CD4-positive, alpha-beta T cell treated with Interleukin-21 for 1 hour (primary cell): ENCODE measurements at places on chromosomes 5 and 9.

DNA sequence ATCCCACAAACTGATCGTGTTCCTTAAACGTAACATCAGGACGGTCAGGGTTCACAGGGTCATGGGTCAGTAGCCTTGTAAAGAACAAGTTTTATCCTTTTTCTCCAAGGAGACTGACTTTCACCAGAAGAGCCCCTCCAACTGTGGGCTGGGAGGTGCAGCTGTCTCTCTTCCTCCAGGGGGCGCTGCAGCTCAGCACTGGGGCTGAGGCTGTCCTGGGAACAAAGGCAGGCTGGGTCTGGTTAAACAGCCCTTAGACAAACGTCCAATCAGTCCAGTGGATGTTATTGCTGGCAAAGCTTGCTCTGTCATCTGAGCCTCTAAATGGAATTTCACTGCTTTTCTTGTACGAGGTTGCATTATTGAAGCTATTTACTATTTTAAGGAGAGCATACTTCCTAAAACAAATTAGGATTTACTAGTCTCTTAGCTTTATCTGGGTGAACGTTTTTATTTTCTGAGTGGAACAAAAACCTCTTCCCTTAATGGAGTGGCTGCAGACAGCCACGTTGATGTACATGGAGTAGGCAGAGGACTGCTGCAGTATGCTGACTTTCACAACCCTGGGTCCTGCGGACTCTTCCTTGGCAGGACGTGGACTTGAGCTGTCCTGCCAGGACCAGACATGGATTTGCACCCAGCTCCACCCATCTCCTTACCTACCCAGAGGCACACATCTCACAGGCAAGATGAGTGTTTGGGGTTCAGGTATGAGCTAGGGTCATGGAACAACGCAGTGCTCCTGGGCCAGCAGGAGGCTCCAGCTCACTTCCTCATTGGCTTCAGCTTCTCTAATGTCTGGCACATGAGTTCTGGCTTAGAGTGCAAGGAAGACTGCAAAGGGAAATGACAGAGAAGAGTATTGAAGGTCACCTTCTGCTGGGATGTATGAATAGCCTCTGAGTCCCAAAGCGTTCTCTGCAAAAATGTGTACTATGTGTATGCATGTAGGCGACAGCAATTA, 7.8 kb downstream of the EXOSC2 start:
- peak; percentile 71 for DNase-seq

GRCh38 chr9:71984831-71985281, 73.4 kb downstream of the C9orf85 start:
- no peak for DNase-seq

DNA sequence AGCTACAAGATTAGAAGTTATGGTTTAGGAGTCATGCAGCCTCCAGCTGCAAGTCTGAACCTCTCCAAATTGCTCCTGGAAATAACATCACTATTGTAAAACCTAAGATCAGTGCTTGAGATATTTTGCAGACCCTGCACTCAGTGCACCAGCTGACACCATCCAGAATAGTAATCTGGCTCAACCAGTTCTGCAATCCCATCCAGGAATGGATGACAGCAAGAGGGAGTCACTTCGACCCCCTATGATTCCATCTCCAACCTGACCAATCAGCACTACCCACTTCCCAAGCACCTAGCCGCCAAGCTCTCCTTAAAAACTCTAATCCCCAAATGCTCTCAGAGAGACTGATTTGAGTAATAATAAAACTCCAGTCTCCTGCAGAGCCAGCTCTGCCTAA, 37.9 kb upstream of the NR4A3 start:
- DNase-seq: no peak

DNA sequence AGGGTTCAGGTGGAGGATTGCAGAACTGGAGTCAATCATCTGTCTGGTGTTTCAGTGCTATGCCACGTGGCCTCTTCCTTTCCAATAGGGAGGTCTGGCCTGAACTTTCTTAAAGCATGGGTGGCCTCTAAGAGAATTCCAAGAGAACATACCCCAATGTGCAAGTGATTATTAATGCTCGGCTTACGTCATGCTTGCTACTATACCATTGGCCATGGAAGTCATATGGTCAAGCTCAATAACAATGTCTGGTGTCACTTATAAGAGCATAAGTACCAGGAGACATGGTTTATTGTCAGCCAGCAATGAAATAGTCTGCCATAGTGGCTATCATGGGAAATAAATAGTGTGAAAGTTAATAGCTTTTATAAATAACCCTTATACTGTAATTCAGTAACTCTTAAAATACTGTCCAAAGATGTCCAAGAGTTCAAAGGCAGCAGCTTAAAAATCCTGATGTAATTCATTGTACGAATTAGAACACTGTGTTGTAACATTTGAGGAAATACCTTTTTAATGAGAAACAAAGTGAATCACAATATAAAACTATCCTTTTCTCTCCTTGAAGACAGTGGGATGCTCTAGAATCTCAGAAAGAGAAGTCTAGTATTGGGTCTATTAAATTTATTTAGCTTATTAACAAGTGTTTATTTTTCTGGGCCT, 355.4 kb upstream of the PRR16 start:
- DNase-seq: no peak

DNA sequence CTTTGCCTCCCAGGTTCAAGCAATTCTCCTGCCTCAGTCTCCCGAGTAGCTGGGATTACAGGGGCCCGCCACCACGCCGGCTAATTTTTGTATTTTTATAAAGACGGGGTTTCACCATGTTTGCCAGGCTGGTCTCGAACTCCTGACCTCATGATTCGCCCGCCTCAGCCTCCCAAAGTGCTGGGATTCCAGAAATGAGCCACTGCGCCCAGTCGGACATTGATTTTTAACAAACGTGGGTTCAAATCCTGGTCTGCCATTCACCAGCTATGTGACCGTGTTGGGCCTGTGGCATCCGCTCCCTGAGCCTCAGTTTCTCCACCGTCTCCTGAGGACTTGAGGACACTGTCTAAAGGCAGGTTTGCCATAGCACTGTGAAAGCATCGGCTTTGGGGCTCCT, 41.8 kb upstream of the NEK6 start:
- no peak for DNase-seq

GRCh38 chr5:123125962-123126732, 37.1 kb downstream of the PRDM6 start:
- DNase-seq: no peak

- no peak for DNase-seq
Measured at GRCh38 chr5:68167195-68167651, 48.3 kb upstream of the PIK3R1 start.

DNA sequence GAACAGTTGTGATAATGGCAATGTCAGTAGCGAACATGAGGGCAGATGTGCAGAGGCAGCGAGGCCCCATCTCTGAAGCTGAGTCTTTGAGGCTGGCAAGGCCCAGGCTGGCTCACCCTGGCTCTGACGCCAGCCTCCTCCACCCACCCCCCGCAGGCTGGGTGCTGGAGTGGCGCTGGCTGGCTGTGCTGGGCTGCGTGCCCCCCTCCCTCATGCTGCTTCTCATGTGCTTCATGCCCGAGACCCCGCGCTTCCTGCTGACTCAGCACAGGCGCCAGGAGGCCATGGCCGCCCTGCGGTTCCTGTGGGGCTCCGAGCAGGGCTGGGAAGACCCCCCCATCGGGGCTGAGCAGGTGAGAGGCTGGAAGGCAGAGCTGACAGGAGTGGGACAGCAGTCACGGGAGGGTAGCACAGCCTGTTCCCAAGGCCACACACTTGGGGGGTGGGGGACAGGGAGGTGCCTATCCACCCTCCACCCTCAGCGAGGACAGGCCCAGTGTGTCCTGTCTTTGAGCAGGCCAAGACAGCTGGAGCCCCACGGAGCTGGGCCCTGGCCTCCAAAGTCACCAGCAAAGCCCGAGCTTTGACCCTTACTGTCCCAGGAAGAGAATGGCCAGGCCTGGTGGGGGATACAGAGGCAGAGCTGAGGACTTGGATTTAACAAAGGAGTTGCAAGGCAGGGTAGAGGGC, 5.6 kb downstream of the SLC2A8 start:
- DNase-seq: no peak

DNA sequence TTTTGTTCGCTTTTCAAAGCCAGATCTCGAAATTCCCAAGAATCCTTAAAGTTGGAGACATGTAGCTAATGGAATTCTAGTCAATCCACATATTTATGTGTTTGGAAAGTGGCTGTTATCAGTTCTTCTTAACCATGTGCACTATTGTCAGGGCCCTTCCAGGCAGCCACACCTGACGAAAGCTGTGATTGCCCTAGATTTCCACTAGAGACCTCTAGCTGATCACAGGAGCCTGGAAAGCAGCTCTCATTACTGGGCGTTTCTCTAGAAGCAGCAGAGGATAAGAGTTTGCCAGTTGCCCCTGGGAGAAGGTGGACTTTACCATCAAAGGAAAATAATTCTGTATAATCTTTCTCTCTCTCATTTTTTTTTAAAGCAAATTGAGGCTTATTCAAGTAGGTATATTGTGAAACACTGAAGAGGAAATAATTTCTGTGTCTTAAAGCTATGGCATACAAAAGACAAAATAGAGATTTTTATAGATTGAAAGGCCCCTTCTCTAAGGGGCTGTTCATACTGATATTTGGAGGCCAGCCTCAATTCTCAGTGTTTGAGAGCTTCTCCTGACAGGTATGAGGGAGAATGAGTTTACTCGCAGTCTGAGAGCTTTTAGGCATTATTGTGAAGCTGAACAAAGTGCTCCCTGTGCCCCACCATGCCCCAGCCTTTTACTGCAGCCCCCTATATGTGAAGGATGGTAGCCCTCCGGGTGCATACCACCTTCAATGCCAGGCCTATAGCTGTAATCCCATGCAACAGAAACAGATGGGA, 405.4 kb upstream of the ACTBL2 start:
- DNase-seq: no peak

GRCh38 chr9:93096811-93097382, 880 bp downstream of the CARD19 start:
- DNase-seq: no peak
